ENCODE measurements at places on chromosomes 7 and 10.

DNA sequence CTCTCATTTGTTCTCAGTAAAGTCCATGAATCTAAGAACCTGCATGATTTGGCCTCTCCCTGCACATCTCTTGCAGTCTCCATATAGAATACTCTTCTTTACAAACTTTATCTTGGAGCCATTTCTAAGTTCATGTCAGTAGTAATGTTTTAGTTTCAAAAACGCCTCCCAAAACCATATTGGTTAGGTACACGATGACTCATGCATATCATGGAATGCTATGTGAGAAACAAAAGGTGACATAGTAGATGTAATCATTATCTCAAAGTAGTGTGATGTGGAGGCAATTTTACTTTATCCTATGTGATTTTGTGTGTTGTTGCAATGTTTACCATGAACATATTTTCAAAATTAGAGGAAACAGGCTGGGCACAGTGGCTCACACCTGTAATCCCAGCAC lies 520.7 kb downstream of the KCNMA1 start:
- DNase-seq, result no peak

DNA sequence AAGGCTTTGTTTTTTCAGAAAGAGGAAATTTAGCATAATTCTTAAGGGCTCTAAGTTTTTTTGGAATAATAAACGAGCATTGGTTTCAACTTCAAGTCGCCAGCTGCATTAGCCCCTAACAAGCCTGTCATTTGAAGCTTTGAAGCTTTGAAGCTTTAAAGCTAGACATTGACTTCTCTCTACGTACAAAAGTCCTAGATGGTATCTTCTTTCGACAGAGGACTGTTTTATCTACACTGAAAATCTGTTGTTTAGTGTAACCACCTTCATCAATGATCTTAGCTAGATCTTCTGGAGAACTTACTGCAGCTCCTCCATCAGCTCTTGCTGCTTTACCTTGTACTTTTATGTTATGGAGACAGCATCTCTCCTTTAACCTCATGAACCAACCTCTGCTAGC lies 79.6 kb upstream of the TMEM72 start:
- no peak for DNase-seq

DNA sequence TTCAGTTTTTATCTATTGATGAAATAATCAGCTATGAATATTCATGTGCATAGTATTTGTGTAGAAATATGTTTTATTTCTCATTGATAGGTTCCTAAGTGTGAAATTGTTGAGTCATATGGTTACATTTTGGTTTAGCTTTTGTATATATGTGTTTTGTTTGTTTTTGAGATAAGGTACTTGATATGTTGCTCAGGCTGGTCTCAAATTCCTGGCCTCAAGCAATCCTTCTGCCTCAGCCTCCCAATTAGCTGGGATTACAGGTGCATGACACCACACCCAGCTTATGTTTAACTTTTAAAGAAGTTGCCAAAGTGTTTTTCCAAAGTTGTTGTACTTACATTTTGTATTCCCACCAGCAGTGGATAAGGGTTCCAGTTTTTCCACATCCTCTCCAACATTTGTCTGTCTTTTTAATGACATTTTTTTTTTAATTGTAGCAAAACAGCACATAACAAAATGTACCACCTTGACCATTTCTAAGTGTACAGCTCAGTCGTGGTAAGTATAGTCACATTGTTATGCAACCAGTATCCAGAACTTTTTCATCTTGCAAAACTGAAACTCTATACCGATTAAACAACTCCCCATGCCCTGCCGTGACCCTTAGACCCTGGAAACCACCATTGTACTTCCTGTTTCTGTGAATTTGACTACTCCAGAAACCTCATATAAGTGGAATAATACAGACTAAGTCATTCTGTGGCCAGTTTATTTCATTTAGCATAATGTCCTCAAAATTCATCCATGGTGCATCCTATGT lies 12.6 kb upstream of the UBE2D1 start:
- peak; percentile 25 for DNase-seq

DNA sequence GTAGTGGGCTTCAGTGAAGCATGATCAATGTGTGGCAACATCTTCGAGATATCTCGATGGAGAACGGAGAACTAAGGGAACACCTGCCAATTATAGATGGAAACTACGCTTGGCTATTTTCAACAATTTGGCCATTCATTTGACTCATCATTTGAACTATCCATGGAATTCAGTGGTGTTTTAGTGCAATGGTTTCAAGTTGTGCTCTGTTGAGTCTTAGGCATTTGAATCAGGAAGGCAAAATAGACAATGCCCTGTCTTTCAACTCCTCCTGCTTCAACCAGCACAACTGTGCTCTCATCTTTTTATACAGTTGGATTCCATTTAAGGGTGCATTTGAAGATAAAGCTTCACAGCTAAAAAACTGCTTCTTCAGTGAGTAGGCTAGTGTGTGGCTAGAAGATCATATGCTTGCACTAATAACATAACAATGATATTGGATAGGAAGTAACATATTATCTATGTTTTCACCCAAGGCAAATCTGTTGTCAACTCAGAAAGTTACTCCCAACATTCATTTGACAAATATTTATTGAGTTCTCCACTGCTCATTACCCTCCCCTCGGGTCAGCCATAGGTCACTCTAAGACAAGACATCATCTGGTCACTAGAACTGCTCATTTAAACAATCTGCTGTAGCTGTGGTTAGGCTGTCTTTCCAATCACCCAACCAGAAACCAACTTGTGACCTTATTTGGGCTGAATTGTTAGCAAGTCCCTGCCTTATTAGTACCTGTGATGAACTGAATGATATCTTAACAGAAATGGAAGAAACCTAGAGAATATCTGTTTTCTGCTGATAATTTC lies 314.1 kb upstream of the SP4 start:
- no peak for DNase-seq

DNA sequence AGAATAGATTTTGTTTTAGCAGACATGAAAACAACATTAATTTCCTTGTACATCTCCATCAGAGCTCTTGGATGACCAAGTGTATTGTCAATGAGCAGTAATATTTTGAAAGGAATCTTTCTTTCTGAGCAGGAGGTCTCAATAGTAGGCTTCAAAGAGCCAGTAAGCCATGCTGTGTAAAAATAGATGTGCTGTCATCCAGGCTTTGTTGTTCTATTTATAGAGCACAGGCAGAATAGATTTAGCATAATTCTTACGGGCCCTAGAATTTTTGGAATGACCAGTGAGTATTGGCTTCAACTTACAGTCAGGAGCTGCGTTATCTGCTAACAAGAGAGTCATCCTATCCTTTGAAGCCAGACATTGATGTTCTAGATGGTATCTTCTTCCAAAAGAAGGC lies 19.0 kb downstream of the MINPP1 start:
- peak; percentile 80 for DNase-seq

- peak; percentile 19 for DNase-seq
Measured at GRCh38 chr7:133545618-133546017, 292.7 kb downstream of the EXOC4 start.

DNA sequence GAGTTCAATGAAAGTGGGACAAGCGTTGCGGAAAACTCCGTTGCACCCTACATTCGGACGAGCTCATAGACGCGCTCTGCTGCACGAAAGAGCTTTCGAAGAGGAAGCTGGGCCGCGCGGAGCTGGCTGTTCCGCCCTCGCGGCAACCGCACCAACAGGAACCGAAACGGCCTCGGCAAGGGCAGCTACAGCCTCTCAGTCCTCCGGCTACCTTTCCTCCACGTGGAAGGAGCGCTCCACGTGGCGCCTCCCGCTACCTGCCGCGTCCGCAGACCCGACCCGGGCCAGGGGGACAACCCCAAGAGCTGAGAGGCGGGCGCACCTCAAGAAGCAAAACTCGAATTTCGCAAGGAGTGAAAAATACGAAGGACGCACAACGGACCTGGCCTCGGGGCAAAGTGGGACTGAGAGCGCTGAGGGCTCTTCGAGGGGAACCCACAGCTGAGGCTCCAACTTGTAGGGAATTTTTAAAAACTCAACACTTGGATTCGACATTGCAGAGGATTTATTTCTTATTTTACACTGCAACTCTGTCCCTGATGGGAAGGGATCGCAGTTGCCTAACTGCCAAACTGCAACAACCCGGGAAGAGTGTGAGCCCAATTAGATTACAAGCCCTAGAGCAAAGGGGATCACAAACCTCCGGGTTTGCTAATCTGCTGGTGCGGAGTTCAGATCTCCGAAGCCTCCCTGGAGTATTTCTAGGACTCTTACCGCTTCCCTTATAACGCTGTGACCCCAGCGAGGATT lies 1.4 kb downstream of the HPSE2 start:
- no peak for DNase-seq

- DNase-seq, result peak; percentile 64
Measured at GRCh38 chr10:124646483-124647352, 97.5 kb downstream of the FAM53B start.

DNA sequence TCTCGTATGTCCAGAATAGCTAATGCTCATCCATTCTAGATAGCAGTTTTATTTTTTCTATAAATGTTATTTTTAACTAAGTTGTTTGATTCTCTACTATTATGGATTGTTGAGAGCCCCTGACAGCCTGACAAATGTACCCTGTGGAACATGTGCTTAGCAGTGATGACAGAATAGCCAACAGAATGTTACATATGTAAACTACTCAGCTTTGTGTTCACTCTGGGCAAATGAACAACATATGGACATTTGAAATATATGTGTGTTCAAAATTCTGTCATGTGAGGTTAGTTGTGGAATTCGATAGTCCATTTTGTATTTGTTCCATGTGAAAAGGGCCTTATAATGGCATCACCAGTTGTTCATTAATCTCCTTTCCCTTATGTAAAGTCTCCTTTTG lies 199.7 kb downstream of the EXOC4 start:
- no peak for DNase-seq

DNA sequence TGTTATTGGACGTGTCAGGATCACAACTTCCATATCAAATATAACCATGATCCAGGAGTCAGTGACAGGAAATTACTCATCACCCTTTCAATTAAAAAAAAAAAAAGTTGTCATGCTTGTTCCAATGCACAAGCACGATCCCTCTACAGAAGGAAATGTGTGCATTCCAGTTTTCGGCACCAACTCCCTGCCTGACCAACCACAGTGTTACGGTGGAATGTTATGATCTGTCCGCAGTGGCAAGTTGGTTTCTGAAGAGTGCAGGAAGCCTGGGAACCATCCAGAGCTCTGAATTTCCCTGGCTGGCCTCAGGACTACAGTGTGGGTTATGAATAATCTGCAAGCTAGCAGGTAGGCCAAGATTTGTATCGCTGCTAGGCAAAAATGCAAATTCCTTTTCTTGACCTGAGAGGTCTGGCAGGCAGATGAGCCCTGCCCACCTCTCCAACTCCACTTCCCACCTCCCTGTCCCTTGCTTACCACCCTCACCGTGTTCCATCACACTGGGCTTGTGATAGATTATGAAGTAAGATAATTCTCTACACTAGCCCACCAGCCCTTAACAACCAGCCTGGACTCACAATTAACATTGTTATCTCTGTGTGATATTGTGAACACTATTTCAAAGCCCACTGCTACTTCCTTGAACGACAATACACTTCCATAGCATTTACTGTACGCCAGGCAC lies 20.4 kb downstream of the FRMPD2 start:
- DNase-seq, result peak; percentile 71

GRCh38 chr7:84196084-84196503 lies 1.5 kb upstream of the SEMA3A start:
- peak; percentile 38 for DNase-seq

GRCh38 chr7:134954197-134955082 lies 31.9 kb upstream of the AGBL3 start:
- DNase-seq, result peak; percentile 47

GRCh38 chr10:24207781-24208611 lies 942 bp upstream of the KIAA1217 start:
- DNase-seq, result peak; percentile 9

- DNase-seq, result no peak
Measured at GRCh38 chr7:113154117-113154516, 35.8 kb upstream of the SMIM30 start.

- no peak for DNase-seq
Measured at GRCh38 chr7:67786021-67786420, 789.4 kb downstream of the TYW1 start.

DNA sequence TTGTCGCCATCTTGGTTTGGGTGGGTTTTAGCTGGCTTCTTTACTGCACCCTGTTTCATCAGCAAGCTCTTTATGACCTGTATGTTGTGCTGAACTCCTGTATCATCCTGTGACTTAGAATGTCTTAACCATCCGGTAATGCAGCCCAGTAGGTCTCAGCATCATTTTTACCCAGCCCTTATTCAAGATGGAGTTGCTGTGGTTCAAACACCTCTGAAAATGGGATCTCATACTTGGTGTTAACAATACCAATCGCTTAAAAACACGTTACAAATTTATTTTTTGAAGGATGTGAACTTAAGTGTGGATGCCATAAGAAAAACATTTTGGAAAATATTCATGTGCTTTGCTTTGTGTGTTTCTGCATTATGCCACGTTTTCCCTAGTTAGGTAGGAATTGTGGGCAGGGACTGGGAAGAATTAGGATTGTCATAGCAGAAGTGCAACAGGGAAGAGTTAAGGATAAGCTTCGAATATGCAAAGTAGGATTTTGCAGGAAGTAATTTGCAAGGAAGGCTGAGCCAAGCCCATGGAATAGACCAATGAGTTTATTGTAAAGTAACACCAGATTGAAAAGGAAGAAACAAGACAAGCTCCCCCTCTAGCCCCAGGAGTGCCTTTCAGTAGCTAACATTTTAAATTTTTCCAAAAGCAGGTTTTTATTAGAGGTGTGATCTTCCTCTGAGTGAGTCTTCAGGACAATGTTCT lies 56.4 kb downstream of the PRR15 start:
- DNase-seq, result no peak

- no peak for DNase-seq
Measured at GRCh38 chr10:121455377-121455776, 142.9 kb downstream of the FGFR2 start.

DNA sequence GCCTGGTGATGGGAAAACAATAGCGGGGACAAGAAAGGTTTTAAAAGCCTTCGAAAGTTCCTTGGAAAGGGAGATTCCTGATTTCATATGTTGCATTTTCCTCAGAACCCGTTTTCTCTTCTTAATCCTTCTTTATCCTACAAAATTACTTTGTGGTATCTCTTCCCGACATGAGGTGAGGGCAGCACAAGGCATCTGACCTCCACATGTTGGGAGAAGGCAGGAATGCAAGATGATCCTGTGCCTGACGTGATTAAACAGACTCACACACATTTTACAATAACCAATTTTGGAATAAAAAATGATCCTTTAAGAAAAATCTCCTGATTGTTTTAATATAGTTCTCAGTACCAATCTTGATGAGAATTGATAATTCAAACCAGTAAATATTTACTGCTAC lies 153.3 kb upstream of the MKLN1 start:
- no peak for DNase-seq

Measured in myocyte (in vitro differentiated cells).